ENCODE measurements at places on chromosomes 6 and 20. TPM values are rescaled to one million over a fixed set of nuclear protein-coding genes. Genes with fewer than 3 reads are reported as not detected.

C6orf141 gene
- 3.0 TPM for total RNA-seq

COL9A3 gene
- 0.57 TPM for total RNA-seq

FAM50B gene
- total RNA-seq: 5.0 TPM

HLA-DMB gene
- total RNA-seq: under 0.01 TPM

COL9A1 gene
- total RNA-seq: not detected

PRL gene
- total RNA-seq: not detected

CYP39A1 gene
- total RNA-seq: 22.6 TPM

TRPC4AP gene
- total RNA-seq: 59.5 TPM

CRISP3 gene
- not detected for total RNA-seq

PBOV1 gene
- not detected for total RNA-seq

SLC25A27 gene
- total RNA-seq: 16.1 TPM

IP6K3 gene
- total RNA-seq: 0.18 TPM

Data from smooth muscle cell of bladder (primary cell).